WTC11 (cell line): ENCODE measurements at places on chromosomes 6 and 20.
A peak's percentile ranks its signal among the peaks of the same experiment; 100 is the strongest.

DNA sequence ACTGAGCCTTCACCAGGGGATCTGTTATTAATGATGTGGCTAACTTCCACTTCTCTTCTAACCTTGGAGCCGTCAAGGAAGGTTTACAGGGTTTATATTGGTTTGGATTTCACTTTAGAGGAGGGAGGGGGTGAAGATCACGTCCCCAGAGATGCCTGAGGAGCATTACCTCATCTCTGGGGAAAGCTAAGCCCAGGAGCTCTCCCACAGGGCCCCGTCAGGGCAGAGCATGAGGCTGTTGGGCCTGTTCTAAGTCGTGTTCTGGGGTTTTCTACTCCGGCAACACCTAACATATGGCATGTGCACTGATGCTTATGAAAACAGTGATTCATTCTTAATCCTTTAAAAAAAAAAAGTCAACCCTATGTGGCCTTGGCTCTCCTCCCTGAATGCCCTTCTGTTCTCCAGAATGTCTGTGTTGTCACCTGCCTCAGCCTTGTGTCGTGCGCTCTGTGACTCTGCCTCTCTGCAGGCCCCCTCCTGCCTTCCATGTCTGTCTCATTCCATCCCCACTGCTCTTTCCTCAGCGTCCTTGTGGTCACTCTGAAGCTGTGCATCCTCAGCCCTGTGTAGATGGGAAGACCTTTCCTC lies 97.4 kb upstream of the JARID2 start:
- no peak for DNase-seq

DNA sequence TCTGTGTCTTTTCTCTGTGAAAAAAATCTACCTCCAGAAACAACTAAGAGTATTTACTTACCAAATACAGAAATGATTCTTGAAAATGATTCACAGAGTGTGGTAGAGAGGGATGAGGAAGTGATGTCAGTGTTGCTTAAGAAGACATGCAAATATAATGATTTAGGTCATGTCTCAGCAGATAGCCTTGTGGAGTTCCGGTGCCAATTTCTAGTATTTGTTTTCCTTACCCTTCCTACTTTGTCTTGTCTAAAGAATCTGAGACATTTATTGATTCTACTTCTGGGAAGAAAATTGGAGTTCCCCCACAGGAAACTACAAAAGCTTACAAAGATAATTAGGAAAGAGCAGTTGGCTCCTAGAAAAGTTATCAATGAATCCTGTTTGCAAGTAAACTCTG lies 68.8 kb downstream of the GJA1 start:
- DNase-seq, result no peak

DNA sequence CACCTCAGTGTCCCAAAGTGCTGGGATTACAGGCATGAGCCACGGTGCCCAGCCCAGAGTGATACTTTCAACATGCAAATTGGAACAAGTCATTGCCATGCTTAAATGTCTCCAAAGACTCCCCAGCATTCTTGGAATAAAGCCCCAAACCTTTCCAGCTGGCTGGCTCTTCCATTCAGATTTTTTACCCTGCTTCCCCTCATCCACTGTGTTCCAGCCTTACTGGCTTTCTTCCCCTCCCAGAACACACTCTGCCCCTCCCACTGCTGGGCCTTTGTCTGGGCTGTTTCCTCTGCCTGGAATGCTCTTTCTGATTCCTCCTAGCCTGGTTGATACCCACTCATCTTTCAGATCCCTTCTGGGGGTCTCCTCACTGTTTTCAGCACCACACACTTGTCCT lies 40.1 kb upstream of the NNAT start:
- DNase-seq, result no peak

DNA sequence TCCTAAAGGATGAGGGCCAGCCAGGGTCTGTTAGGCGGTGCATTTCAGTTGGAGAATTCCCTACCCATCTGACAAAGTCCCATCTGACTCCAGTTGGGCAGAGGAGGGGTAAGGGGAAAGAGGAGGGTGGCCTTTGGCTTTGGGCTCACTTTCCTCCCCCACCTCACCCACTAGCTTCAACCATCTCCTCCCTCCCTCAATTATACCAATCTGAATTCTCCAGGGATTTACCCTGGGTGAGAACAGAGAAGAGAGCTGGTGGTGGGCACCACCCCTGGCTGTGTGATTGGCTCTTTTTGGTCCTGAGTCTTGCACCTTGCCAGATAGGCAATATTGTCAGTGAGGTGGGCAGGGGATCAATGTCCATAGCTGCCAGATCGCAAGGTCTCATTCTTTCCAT lies 3.2 kb downstream of the HMGA1 start:
- no peak for DNase-seq

DNA sequence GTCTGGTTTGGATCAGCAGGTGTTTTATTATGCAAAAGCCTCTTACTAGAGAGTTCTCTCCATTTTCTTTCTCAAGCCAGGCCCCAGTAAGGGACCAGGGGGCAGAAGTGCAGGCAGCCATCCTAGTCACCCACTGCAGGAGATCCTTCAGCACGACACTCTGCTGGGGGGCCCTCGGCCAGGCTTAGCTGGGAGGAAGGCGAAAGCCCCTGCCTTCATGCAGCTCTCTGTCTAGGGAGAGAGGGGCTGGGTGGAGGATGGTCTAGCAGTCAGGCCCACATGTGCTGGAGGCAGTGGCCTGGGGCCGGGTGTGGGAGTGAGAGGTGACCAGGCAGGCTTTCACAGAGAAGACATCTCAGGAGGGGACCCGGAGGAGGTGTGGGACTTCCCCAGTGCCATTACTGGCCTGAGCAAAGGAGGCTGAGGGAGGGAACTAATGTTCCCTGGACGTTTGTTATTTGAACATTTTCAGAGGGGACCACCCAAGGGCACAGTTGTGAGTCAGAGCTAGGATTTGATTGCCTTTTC lies 33.5 kb upstream of the VSTM2L start:
- DNase-seq, result no peak

DNA sequence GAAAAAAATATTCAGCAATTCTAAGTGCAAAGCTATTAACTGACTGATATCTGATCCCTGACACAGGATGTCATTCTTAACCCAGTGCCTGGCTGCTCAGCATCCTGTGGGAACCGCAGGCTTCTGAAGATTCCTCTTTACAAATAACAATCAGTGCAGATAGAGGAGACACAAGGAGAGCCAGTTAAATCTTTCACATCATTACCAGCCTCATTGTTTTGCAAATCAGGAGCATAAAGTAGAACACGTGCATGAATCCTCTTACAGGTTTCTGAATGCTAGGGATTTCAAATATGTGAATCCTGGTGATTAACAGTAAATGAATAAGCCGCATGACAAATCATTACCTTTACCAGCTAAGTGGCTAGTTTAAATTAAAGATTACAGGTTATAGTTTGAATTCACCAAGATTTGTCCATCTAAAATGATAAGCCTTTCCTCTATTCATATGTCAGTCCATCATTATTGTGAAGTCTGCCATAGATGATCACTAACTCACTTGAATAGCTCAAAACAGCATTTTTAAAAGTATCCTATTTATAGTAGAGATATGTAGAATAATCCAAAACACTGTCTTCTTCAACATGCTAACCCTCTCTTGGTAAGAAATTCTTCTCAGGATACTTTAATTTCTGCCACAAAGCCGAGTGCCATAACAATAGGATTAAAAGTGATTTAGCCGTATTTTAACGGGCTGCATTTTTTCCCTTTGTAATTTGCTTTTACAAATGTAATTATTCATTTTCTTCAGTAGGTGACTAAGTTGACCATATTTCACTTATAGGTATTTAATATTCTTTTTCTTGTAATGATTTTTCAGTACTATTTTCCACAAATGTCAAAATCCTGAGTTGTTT lies 367.3 kb upstream of the EPHA7 start:
- DNase-seq, result peak; percentile 52

- DNase-seq, result no peak
Measured at GRCh38 chr6:56671160-56671559, 28.5 kb upstream of the DST start.

GRCh38 chr6:159691963-159692287 lies 1.1 kb downstream of the SOD2 start:
- DNase-seq, result no peak

- no peak for DNase-seq
Measured at GRCh38 chr20:24472426-24472825, 3.0 kb downstream of the SYNDIG1 start.

DNA sequence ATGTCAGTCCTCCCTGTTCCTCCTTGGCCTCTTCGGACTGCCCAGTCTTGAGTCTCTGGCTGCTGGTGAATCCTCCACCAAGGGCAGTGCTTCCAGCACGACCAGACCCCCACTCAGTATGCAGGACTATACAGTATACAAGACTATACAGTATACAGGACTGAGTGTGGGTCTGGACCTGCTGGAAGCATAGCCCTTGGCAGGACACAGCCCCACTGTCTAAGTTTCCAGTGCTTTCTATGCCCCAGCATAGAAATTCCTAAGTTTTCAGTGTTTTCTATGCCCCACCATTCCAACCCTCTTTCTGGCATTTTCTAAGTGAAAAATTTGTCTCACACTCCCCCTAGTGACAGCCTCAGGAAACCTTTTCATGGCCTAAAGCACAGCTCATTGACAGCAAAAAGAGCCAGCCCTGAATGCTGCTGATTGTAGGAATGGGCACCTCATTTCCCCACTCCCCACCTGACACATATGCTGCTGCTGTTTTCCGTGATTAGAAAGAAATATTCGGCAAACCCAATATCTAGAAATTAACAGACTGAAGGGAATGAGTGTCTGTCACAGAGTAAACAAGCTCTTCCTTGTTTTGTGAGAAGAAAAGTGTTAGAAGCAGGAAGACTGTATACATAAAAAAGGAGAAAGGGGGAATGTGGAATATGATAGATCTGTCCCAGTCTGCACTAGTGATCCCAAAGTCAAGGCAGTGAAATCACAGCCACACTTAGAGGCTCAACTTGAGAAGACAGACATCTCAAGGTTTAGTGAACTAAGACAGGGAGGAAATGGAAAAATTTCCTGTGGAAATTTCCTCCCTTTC lies 206.9 kb downstream of the IBTK start:
- peak; percentile 47 for DNase-seq

DNA sequence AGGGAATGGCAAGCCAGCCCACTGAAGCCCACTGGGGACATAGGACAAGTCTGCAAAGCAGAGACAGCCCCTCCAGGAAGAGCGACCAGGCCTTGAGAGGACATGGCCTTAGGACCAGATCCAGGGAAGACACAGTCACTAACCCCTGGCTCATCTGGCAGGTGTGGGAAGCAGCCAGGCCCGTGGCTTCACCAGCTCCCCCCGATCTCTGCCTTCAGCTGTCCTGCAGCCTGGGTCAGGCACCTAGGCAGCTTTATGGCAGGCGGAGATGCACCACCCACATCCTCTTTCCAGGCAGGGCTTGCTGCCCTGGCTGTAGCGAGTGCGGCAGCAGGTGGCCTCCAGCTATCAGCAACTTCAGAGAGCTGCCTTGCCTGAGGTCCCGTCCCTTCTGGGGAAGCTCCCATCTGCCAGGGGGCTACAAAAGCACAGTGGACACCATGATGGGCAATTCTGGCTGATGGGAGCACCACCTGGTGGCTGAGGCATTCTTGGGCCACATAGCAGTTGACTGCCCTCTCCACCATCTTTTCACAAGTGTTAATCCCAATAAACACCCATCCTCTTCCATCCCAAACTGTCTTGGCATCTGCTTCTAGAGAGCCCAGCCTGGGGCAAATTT lies 85.8 kb downstream of the DZANK1 start:
- peak; percentile 50 for DNase-seq

DNA sequence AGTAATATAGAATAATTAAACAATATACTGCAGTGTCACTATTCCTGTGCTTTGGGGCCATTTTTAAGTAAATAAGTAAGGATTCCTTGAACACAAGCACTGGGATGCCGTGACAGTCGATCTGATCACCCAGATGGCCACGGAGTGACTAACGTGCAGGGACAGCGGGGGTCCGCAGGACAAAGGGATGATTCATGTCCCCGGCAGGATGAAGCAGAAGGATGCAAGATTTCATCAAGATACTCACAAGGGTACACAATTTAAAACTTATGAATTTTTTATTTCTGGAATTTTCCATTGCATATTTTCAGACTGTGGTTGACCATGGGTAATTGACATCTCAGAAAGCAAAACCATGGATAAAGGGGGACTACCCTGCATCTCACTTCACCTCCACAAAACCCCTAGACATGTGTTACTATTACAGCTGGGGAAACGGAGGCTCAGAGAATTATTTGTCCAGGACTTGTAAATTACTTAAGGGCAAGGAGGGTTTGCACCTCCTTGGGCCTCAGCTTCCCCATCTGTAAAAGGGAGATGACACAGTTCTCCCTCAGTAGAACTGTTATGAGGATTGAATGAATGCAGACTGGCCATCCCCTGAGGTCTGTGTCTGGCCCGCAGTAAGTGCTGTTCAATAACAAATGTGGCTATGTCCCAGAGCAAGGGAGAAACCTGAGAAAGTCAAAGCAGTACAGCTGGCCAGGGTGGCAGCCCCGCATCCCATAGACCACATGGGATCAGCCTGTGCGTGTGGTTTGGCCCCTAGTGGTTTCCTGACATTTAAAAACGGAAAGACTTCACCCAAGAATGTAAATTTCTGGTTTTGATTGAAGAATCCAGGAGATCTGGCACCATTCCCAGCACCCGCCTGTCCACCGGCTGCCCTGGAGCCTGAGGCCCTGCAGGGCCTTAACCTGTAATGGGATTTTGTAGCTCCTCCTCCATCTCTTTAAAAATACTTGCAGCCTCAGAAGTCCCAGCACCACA lies 235.5 kb downstream of the BMP7 start:
- no peak for DNase-seq

GRCh38 chr6:122647765-122648164 lies 37.6 kb downstream of the PKIB start:
- DNase-seq, result no peak

DNA sequence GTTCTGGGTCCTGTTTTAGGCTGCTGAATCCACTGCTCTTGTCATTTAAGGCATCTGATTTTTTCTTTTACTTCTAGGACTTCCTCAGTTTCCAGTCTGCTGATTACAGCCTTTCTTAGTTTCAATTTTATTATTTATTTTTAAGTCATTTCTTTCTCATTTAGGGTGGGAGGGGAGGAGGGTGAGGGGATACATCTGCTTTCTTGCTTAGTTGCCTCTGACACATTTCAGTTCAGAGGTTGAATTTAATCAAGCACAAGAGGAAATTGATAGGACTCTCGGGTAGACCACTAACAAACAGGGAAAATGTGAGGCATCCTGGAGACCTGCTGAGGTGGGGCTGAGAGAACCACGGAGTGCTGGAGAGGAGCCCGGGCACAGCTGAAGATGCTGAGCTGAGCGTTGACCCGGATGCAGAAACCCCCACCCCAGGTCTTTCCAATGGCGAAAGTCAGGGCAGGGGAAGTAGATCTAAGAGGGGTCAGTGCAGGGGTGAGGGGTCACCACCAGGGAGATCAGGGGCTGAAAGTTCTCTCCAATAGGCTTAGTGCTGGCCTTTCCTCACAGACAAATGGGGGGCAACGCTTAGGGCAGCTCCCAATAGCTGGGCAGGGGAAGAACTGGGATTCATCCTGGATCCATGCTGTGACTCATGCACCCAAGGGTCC lies 7.6 kb upstream of the TREML2 start:
- DNase-seq, result no peak
